ENCODE measurements at places on chromosomes 6 and 20.

DNA sequence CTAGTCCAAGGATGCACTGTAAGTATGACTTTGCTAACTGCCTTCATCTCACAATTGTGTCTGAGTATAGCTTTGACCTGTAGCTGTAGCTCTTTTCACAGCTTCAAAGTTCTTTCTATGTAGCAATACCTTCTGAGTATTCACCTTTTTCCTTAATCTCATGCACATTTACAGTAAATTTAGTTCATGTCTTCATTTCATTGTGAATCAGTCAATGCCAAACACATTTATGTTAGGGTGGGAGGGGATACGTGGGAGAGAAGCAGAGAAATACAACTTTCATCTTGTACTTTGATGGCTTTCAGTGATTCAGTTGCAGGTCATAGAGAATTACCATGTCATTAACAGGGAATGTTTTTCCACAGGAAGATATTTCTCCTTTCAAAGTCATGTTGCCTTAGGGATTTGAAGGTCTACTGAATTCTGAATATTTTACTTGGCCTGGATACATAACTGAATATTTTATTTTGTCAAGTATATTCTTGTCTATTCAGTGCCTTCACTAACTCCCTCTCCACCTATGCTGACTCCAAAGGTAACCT is 119.2 kb downstream of the TINAG start:
- no peak for DNase-seq

DNA sequence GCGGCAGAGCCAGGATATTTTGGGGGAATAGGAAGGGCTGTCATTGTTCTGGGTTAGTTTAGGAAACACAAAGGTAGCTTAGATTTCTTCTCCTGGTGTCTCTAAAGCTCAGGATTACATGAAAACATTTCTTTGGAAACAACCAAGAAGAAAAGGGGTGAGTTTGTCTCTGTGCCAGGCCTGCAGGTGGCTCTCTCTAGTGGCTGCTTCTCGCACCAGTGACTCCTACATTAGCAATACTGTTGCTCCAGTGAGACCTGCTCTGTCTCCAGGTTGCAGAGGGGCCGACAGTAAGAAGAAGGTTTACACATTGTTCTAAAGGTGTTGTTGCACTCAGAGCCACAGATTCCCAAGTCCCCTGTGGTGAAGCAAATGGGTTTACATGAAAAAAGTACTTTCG is 104.6 kb upstream of the GLP1R start:
- DNase-seq, result no peak

DNA sequence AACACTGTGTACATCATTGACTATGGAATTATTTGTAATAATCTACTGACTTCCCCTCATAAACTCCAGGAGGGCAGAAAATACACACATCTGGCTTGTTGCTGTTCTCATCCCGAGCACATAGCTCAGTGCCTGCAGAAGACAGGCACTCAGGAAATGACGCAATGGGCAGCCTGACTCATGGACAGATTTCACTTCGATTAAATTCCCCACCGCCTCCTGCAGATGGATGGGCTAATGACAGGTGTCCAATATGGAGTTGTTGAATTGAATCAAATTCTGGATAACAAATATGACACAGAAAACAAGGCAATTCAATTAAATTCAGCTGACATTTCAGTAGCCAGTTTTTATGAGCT is 9.1 kb downstream of the ANKRD60 start:
- no peak for DNase-seq

GRCh38 chr6:13643125-13643524 is 28.0 kb downstream of the NOL7 start:
- DNase-seq, result no peak

- DNase-seq, result no peak
These were observed 92.0 kb downstream of the PSMB1 start for GRCh38 chr6:170461111-170461510.

DNA sequence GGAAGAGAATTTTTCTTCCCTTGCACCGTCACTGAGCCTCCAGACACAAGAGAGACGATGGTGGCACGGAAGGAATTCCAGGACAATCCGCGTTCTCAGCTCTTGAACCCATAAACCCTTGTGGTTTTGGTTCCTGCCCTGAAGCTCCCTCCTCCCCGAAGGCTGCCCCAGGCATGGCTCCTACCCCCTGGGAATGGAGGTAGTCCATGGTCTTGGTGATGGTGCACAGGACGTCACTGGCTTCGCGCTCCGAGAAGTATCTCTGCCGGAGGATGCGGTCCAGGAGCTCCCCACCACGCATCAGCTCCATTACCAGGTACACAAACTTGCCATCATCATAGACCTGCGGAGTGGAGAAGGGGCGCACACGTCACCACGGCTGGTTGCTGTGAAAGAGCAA is 47.5 kb upstream of the MPC1 start:
- DNase-seq, result no peak

- no peak for DNase-seq
These were observed 255.9 kb downstream of the LAMA2 start for GRCh38 chr6:129138739-129139405.

DNA sequence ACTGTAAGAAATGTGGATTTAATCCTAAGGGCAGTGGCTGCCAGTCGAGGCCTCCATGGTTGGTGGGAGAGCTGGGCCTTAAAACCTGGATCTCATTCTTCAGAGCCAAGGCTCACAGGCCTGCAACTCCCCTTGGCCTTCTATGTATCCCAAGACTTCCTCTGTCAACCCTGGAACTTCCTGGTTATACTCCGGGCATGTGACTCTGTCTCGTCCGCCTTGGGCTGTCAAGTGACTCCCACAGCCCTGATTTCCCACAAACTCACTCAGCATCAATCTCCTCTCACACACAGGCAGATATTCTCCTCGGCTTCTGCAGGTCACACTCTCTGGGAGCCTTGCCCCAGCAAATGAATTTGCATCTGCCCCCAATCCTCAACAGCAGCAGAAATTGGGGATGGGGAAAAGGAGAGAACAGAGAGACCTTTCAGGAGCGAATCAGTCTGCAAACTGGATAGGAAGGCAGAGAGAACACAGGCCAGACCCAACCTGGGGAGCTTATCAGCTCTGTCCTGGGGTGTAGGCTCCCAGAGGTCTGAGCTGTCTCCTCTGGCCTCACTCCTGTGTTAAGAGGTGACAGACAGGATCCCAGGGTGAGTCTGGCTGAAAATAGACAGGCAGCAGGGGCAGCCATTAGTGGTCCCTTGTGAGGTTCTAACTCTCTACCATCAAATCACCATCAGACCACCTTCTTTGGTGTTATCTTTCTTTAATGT is 30.4 kb upstream of the PREX1 start:
- DNase-seq, result no peak

- no peak for DNase-seq
These were observed 129.1 kb upstream of the DOK5 start for GRCh38 chr20:54346276-54346675.

DNA sequence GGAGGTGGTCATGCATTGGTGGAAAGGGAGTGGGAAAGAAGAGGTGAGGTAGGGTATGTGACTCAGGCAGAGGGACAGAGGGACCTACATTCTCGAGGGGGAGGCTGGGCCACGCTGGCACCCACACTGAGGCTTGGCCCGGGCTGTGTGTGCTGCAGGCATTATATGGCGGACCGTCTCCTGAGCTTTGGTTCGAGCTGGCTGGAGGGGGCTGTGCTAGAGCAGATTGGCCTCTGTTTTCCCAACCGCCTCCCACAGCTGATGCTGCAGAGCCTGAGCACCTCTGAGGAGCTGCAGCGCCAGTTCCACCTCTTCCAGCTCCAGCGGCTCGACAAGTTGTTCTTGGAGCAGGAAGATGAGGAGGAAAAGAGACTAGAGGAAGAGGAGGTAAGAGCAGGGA is 23.4 kb downstream of the DNPH1 start:
- no peak for DNase-seq

Data from iPS DF 19.7 (cell line).